ENCODE measurements at places on chromosomes 6 and 20. TPM values are rescaled to one million over a fixed set of nuclear protein-coding genes. Genes with fewer than 3 reads are reported as not detected.

The GJA1 gene
- 67.3 TPM for total RNA-seq

The L3MBTL3 gene
- 9.4 TPM for total RNA-seq

The BACH2 gene
- total RNA-seq, result 3.7 TPM

The RIPPLY2 gene
- total RNA-seq, result 1.6 TPM

The SIRPB2 gene
- total RNA-seq, result 1.6 TPM

The LY86 gene
- total RNA-seq, result 6.8 TPM

The SRSF12 gene
- 2.6 TPM for total RNA-seq

The LRRC73 gene
- total RNA-seq, result 0.52 TPM

The DEFB121 gene
- total RNA-seq, result not detected

The PRR3 gene
- 3.7 TPM for total RNA-seq

The HLA-DQA2 gene
- not detected for total RNA-seq

The PKIB gene
- total RNA-seq, result not detected

The JAG1 gene
- 60.5 TPM for total RNA-seq

The ISM1 gene
- total RNA-seq, result 1.0 TPM

The DCDC2 gene
- not detected for total RNA-seq

The MACROD2 gene
- 3.1 TPM for total RNA-seq

The LAMA4 gene
- total RNA-seq, result 248 TPM

The FOXC1 gene
- 1.6 TPM for total RNA-seq

The ENPP5 gene
- 3.7 TPM for total RNA-seq

The TMEM242 gene
- 6.8 TPM for total RNA-seq

The CTSZ gene
- 59.5 TPM for total RNA-seq

The EPHA7 gene
- 8.4 TPM for total RNA-seq

The TEAD3 gene
- total RNA-seq, result 6.8 TPM

The TRAPPC3L gene
- 0.52 TPM for total RNA-seq

The ID4 gene
- 12.5 TPM for total RNA-seq

The KCNK16 gene
- total RNA-seq, result not detected

The SIGLEC1 gene
- 2.1 TPM for total RNA-seq

The NKX2-2 gene
- not detected for total RNA-seq

The ROMO1 gene
- 103 TPM for total RNA-seq

The C20orf144 gene
- total RNA-seq, result not detected

The EYS gene
- total RNA-seq, result 2.1 TPM

The AKAP12 gene
- total RNA-seq, result 99.7 TPM

The SEL1L2 gene
- total RNA-seq, result not detected

The RGS19 gene
- total RNA-seq, result 5.2 TPM

The MICA gene
- total RNA-seq, result 5.2 TPM

The MYLIP gene
- 95.5 TPM for total RNA-seq

The ASIP gene
- total RNA-seq, result 1.0 TPM

The F13A1 gene
- total RNA-seq, result 160 TPM

The NMBR gene
- not detected for total RNA-seq

The DTD1 gene
- 21.4 TPM for total RNA-seq

The BPIFB2 gene
- total RNA-seq, result not detected

The HCRTR2 gene
- not detected for total RNA-seq

The ZKSCAN8 gene
- total RNA-seq, result 16.2 TPM

The SIRPB1 gene
- 3.7 TPM for total RNA-seq

The CAGE1 gene
- total RNA-seq, result not detected

The IYD gene
- not detected for total RNA-seq

The FAM83C gene
- total RNA-seq, result not detected

The SGK2 gene
- 1.0 TPM for total RNA-seq

The DEFB132 gene
- not detected for total RNA-seq

The ID1 gene
- total RNA-seq, result 136 TPM

The TRIM10 gene
- 2.1 TPM for total RNA-seq

The BEND3 gene
- total RNA-seq, result 2.1 TPM

The GSTA5 gene
- not detected for total RNA-seq

The MYLK4 gene
- total RNA-seq, result 5.7 TPM

The STX11 gene
- 2.1 TPM for total RNA-seq

The BPIFB4 gene
- total RNA-seq, result not detected
